Stimulated activated CD8-positive, alpha-beta memory T cell treated with anti-CD3 and anti-CD28 coated beads, Interleukin-2, amount 100 ng/mL, for 1 hour (primary cell): ENCODE measurements at places on chromosomes 11 and 22.

DNA sequence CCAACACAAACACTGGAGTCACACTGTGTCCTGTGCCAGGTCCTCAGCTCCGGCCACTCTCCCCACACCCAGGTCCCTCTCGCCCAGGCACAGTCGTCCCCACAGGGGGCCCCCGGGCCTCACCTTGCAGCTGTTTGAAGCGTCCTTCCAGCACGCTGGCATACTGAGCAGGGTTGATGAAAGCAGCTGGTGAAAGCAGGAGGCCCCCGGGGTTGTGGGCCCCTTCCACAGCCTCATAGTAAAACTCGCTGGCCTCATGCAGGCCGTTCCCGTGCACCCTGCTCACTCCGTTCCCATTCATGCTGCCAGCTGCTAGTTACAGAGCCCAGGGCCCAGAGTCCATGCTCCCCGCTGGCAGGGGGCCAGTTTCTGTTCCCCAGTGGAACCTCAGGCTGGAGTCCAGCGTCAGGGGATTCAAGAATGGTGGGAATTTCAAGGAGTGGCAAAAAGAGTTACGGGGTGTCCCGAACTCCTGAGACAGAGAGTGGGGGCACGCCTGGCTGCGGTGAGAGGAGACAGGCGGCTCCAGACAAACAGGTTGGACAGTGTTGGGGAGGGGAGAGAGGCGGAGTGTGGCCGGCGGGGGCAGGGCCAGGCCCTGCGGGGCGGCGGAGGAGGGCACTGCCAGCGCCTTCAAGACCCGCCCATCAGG lies 10.6 kb downstream of the SPTBN2 start:
- DNase-seq: no peak

DNA sequence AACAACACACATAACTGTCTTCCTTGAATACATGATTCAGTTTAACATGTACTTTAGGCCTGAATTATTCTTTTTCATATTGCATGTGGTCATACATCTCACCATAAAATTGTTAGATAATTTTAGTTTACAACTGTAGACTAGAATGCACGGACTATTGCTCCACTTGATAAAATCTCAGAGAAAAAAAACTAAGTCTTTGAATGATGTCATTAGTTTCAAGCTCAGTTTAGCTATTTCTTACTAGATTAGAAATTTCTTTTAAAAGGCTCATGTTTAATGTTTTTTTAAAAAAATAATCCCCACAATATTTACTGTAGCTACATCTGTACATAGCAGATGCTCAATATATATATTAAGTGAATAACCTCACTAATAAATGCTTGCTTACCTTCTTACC lies 5.1 kb downstream of the RSF1 start:
- DNase-seq: no peak

DNA sequence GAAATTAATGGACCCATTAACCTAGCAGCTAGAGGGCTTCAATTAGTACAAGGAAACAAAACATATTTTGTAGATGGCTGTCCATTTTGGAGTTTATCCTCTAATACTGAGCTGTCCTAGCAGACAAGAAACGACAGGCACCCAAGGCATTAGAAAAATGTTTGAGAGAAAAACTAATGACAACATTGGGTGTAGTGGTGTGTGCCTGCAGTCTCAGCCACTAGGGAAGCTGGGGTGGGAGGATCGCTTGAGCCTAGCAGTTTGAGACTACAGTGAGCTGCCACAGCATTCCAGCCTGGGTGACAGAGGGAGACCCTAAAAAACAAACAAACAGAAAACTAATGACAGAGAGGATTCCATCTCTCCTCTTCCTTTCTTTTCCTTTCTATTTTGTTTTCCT lies 1.5 kb downstream of the A4GALT start:
- DNase-seq: no peak

- no peak for DNase-seq
These were observed 88.8 kb downstream of the CD44 start for GRCh38 chr11:35227576-35228327.

DNA sequence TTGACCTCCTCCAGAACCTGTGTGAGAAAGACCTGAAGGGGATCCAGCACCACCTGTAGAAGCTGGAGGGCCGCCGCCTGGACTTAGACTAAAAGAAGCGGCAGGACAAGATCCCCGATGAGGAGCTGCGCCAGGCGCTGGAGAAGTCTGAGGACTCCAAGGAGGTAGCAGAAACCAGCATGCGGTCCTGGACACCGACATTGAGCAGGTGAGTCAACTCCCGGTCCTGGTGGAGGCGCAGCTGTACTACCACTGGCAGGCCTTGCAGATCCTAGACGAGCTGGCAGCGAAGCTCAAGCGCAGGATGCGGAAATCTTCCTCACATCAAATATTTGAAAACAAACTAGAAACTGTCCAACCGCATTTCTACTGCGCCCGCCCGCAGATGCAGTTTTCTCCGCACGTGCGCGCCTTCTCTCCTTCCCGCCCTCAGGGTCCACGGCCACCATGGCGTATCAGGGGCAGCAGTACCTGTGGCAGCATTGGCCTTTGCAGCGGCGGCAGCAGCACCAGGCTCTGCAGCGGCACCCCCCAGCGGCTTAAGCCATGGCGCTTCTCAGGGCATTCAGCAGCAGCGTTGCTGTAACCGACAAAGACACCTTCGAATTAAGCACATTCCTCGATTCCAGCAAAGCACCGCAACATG lies 10.2 kb downstream of the CLDN25 start:
- DNase-seq: no peak

DNA sequence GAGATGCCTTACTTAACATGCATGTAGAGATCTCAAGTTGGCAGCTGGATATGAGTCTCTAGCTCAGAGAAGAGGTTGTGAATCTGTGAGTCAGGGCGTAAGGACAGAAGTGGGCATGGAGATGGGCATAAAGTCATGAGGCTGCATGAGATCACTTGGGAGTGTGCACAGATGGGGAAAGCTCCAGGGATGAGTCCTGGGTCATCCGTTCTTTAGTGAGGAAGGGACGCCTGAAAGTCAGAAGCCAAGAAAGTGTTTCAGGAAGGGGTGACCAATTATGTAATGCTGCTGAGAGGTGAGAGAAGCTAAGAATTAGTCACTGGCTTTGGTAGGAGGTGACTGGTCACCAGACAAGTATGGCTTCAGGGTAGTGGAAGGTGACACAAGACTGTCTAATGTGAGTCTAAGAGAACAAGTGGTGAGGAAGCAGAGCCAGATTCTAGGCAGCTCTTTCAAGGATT lies 6.7 kb downstream of the ACP2 start:
- no peak for DNase-seq

- no peak for DNase-seq
These were observed 22.1 kb upstream of the XKR3 start for GRCh38 chr22:16847271-16847670.

DNA sequence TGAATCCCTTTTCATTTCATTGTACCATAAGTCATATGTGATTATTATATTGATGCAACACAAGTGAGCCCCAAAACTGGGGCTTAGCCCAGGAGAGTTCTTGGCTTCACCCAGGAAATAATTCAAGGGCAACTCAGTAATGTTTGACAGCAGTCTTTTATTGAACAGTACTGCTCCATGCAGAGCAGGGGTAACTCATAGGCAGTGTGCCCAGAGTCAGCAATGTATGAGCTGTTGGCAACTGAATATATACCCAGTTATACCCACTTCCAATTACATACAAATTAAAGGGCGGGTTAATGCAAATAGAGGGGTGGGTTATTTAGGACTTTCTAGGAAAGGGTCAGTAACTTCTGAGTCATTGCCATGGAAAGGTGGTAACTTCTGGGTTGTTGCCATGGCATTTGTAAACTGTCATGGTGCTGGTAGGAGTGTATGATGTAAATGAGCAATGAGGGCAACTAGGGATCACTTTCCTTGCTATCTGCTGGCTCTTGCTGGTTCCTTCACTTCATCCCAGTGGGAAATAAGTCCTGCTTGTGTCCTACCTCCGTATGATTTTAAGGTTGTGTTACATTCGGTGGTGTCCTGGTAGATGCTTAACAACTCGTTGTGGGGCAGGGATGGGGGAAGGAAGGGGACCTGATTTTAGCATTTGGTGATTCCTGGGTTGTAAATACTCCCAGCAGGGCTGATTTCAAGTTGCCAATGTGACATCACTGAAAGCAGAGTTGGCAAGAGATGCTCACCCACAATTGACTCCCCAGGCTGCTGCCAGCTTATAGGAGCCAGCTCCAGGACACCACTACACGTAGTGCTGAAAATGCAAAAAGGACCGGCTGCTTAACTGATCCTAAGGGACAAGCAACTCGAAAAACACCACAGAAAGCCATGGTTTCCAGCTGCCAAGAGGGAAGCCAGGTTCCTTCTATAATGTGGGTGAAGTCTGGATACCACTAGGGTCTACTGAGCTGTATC lies 70.1 kb downstream of the SYT9 start:
- no peak for DNase-seq

- DNase-seq: no peak
These were observed 30.7 kb downstream of the TOM1 start for GRCh38 chr22:35330258-35330861.

DNA sequence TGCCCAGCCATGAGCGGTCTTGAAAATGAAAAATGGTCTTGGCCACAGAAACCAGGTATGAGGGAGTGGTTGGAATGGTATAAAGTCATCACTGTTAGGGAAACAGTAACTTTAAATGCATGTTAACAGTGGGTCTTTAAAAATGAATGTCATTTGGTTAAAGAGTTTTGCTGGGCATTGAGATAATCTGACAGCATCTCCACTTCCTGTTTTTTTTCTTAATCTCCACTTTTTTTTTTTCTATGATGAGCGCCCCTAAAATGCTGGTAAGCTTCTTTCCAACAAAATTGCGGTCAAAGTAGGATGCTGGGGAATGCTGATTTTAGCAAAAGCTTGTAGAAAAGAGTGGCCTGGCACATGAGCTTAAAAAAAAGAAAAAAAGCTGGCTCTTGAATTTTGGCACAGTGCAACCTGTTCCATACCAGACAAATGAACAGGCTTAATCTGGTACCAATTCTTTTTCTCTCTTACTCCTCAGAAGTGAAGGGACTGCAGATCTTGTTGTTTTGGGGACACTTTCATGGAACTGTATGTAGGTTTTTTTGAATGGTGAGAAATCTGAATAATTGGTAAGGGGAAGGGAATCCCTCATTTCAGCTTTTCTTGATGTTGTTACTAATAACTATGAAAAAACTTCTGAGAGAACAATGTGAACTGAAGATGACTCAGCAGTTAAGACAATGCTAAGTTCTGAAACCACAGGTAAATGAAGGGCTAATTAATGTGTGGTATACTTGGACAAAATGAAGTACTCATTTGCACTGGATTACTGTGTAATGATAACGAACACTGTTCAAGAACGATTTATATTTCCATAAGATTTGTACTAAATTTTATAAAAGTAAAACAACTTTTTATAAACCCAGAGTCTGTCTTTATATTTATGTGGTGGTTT lies 3.1 kb upstream of the ARHGEF12 start:
- no peak for DNase-seq
